Occipital lobe (tissue), 3 donors: ENCODE measurements at places on chromosomes 12 and 14. TPM values are rescaled to one million over a fixed set of nuclear protein-coding genes. Genes with fewer than 3 reads are reported as not detected.

Gene PWP1
- total RNA-seq: 78.1 TPM

Gene LRRIQ1
- 7.0 TPM for total RNA-seq

Gene MAP4K5
- total RNA-seq: 148 TPM

Gene FGFR1OP2
- 52.4 TPM for total RNA-seq

Gene YY1
- total RNA-seq: 60.2 TPM

Gene LALBA
- total RNA-seq: 0.47 TPM

Gene RHEBL1
- total RNA-seq: 0.78 TPM

Gene LRRC9
- 2.3 TPM for total RNA-seq

Gene TC2N
- 22.8 TPM for total RNA-seq

Gene CDC42BPB
- 76.4 TPM for total RNA-seq

Gene LRIG3
- 12.3 TPM for total RNA-seq

Gene RFLNA
- total RNA-seq: 5.9 TPM

Gene ANKRD52
- total RNA-seq: 9.2 TPM

Gene A2ML1
- total RNA-seq: 1.2 TPM

Gene NKX2-8
- not detected for total RNA-seq

Gene RAD9B
- 0.94 TPM for total RNA-seq

Gene GPR68
- total RNA-seq: 5.9 TPM

Gene DEPDC4
- total RNA-seq: 1.2 TPM

Gene AMN
- total RNA-seq: not detected

Gene P2RX2
- not detected for total RNA-seq
